G401 (cell line): ENCODE measurements at places on chromosomes 1 and 21. TPM values are rescaled to one million over a fixed set of nuclear protein-coding genes. Genes with fewer than 3 reads are reported as not detected.

DNA sequence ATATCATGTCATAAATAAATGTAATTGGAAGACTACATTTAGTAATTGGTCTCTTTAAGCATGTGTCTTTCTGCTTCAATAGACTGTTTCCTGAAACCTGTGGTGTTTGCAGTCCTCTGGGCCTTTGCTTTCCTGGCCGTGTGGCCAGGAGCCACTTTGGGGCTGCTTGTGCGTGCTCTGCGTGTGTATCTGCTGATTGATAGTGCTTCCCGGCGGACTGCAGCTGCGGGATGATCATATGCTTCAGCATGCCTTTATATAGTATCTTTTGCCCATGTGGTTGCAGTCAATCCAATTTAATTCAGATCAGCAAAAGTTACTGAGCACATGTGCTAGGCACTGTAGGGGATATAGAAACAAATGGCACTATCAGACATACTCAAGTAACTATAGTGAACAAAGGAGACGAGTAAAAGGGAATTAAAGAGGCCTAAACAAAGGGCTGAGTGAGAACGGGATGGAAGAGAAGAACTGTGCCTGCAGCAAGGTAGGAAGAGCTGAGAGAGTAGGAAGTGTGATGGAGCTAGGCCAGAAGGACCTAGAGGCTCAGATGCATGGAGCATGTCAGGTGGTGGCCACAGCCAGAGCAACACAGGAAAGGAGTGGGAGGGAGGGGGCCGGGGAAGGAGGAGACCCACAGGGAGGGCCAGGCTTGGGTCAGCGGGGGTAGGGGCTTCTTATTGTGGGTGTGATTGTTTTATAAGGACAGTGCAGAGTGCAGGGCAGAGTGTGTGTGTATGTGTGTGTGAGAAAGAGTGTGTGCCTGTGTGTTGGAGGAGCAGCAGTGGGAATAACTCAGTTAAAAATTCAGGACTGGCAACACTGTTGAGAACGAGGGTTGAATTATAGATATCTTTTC lies 27.2 kb upstream of the TTF2 start:
- no peak for DNase-seq

KLHDC9 gene
- 6.3 and 7.1 TPM in 2 replicates for total RNA-seq

MYOM3 gene
- total RNA-seq: 0.49 and 0.54 TPM in 2 replicates

GRCh38 chr1:48966583-48966982 lies 189.9 kb upstream of the BEND5 start:
- DNase-seq: no peak

CD2 gene
- total RNA-seq: not detected in 2 replicates
